ENCODE measurements at places on chromosomes 5 and 9.

DNA sequence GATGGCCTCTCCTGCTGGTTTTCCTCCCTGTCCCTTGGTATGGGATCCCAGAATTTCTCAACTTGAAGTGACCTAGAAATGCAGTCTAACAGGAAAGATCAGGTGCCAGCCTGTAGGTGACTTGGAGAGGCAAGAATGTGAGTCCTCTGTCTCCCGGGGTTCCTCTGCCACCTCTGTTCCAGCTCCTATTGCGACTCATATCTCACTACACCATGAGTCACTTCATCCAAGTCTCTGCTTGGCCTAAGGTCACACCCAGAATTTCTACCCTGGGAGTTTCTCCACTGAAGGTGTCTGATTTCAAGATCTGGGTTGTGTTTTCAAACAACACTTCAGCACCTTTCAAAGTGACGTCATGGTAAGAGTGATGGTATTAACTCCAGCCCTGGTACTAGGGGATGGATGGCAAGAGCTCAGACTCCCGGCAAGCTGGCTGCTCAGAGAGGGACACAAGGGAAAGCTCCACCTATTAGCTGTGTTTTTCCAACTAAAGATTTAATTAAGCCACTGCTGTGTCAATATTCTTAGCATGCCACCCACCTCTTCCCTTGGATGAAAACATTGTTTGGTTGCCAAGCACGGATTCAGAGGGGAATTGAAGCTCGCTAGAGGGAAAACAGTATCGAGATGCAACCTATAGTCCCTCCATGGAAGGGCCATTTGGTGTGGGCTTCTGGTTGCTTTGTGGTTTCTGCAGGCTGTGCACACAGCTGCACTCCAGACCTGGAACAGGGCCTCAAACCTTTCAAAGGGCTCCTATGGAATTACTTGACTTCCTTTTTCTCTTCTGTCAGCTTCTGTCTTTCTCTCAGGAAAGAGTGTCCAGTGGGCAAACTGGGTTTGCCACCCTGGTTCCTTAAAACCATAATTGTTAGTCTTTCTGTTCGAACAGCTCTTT lies 205.7 kb downstream of the GAS1 start:
- DNase-seq, result no peak

- DNase-seq, result no peak
Observed at GRCh38 chr9:123033352-123033751, at the start of gene GPR21. Gene GPR21 (plus strand): TSS chr9:123033667. CDS start chr9:123034567, 900 bp downstream.

DNA sequence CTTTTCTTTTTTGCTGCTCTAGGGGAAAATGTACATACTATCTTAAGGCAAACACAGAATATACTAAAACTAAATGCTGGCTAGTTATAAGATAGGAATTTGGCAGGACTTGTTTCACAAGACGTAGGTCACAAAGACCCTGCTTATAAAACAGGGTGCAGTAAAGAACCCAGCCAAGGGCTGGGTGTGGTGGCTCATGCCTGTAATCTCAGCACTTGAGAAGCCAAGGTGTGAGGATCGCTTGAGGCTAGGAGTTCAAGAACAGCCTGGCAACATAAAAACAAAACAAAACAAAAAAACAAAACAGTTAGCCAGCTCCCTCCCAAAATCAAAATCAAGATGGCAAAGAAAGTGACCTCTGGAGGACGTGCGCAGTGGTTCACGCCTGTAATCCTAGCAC lies 49.5 kb upstream of the DENND4C start:
- DNase-seq, result no peak

DNA sequence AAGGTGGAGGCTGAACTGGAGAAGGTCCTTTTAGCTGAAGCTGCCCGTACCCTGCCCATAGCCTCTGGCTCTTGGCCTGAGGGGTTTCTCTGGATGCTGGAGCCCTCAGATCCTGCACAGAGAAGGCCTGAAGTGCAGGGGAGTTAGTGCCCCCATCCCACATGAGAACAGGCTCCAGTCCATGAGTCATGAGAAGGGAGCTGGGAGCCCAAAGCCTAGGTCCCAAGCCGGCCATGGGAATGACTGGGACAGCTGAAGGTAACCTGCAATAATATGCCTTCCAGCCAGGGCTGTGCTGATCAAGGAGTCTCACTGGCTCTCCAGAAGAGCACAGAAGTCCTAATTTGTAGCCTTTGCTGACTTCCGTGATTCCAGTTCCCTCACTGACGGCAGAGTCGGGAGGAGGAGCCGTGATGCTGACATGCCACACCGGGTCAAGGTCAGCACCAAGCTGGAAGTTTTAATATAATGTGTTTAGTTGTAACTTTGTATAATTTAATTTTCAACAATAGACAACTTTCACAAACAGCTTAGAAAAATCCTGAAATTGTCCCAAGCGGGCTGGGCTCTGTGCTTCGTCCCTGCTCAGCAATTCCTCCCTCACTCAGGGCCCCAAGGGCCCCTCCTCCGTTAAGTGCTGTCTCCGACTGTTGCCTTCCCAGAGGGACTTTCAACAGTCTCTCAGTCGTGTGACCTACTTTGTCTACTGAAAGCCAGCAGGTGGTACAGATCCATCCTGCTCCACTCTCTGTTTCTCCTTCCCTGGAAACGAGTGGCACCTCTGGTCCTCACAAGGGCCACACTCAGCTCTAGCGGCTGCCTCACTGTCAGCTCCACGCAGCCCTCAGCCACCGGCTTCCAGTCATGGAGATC lies 387.8 kb downstream of the GADD45G start:
- no peak for DNase-seq

GRCh38 chr9:114207034-114207810 lies 51.9 kb downstream of the COL27A1 start:
- DNase-seq, result no peak
